Stimulated activated CD8-positive, alpha-beta memory T cell treated with anti-CD3 and anti-CD28 coated beads, Interleukin-7, amount 100 ng/mL, for 4 hours (primary cell): ENCODE measurements at places on chromosomes 7 and 10.

DNA sequence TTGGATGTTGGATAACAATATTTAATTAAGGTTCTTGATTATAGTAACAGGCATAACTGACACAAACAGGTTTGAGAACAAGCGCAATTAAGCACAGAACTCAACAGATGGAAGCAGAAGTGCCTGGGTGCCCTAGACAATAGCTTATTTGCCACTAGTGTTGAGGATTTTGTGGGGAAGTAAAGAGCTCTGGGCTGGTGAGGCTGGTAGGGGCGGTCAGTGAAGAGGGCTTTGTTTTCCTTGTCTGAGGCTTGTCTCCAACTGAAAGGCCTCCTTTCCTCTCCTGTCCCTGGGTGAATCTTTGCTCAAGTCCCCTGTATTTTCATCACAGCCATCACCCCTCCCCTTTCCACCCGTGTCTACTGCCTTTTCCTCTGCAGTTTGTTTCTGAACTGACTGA lies 104.6 kb downstream of the KAT6B start:
- no peak for DNase-seq

DNA sequence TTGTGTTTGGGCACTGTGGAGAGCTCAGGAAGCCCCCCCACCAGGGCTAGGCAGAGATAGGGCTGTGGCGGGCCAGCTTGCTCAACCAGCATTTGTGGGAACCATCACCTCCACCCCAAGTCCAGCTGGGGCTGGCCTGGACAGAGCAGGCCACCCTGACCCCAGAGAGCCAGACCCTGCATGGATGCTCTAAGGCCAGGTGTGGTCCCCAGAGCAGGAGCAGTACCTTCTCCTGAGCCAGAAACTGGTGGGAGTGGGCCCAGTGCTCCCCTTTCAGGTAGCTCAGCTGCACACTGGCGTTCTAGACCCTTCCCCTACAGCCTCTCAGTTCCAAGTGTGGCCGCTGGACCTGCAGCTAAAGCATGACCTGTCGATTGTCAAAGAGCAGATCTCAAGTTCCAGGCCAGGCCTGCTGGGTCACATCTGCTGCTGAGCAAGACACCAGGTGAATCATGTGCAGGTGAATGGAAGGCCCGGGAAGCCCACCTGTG lies 57.2 kb downstream of the RASGEF1A start:
- DNase-seq, result no peak

DNA sequence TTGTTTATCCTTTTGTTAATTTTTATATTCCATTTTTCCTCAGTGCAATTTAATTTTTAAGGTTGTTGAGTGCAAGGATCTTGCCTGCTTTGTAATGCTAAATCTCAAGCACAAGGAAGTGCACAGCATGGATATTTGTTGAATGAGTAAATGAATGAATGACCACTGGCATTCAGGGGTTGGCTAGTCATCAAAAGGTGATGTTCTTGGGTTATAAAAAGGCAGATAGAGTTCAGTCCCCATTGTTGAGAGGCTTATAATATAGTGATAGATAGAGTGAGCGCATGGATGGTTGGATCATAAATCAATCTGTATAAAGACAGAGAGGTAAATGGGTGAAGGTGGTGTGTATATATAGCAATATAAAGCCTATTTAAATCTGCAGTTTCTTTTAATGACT lies 193.2 kb upstream of the KLF6 start:
- no peak for DNase-seq

GRCh38 chr10:77177589-77177988 lies 460.0 kb downstream of the KCNMA1 start:
- no peak for DNase-seq

DNA sequence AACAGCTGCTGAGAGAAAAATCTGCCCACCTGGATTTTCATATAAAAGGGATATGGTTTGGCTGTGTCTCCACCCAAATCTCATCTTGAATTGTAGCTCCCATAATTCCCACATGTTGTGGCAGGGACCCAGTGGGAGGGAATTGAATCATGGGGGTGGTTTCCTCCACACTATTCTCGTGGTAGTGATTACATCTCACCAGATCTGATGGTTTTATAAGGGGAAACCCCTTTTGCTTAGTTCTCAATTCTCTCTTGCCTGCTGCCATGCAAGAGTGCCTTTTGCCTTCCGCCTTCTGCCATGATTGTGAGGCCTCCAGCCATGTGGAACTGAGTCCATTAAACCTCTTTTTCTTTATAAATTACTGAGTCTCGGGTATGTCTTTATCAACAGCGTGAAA lies 20.8 kb upstream of the MKI67 start:
- DNase-seq, result no peak

DNA sequence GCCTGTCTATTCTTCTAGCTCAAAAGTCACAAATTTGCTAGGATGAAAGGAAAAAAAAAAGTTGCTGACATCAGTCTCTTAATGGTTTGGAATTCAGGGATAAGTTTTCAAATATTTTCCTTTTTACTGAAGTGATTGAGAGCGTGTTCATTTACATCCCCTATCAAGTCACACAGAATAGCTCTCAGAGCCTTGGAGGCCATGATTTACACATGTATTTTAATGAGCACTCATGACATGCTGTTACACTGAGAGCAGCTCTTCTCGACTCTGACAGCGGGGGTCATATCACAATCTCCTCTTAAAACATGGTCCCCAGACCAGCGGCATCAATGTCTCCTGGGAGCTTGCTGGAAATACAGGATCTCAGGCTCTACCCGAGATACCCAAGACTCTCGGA lies 232.7 kb downstream of the POU6F2 start:
- no peak for DNase-seq

DNA sequence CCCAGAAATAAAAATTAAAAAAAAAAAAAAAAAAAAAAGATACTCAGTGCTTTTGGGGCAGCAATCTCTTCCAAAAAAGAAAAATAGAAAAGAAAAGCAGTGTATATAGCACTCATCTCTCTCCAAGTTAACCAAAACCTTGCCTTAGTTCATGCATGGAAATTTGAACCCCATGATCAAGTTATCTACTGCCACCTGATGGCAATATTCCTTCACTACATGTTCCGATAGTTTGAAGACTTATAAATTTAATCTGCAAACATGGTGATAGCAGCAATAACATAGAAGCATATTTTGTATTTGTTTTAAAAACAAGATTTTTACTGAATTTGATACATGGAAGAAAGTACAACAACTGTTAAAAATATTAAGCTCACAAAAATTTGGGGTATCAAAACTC lies 48.6 kb upstream of the SLIT1 start:
- no peak for DNase-seq

GRCh38 chr7:70595755-70596597 lies 536.0 kb upstream of the GALNT17 start:
- DNase-seq, result no peak

DNA sequence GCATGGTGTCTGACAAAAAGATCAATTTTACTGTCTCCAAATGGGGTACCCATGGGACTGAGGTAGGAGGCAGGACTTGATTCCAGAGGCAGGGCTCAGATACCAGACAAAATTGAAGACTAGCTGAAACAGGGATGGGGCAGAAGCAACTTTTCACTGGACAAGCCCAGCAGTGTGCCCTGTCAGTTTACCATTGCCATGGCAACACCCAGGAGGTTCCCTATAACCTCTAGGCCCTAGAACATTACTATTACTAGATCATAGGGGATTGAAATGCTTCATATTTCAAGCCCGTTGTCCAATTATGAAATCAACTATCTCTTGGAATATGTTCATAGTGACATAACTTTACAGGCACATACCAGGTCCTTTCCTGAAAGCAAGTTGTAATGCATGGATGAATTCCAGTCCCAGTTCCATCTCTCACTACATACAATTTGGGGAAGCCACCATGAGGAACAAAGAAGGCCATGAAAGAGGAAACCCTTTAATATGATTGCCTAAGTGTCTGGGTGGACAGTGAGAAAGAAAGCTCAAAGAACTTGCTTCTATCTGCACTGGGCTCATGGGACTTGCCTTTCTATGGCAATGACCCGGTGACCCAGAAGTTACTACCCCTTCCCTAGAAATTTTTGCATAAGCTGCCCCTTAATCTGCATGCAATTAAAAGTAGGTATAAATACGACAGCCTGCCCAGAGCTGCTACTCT lies 557.9 kb downstream of the KCNMA1 start:
- DNase-seq, result no peak

- no peak for DNase-seq
Measured at GRCh38 chr7:130879191-130879590, 145.2 kb upstream of the KLF14 start.

- no peak for DNase-seq
Measured at GRCh38 chr10:18456984-18457383, 194.4 kb downstream of the NSUN6 start.

GRCh38 chr10:117223693-117224430 lies 17.1 kb upstream of the SLC18A2 start:
- no peak for DNase-seq

DNA sequence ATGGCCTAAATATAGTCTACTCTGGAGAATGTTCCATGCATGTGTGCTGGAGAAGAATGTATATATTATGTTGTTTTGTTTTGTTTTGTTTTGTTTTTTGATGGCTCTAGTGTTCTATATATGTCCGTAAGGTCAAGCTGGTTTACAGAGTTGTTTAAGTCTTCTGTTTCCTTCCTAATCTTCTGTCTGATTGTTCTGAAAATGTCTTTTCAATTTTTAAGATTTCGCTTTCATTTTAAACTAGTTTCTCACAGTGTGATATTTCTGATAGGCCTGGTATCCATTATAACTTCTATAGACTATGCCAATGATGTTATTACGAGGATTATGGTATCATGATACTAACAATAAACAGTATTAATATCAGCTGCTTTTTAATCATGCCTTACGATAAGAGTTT lies 1126.3 kb upstream of the SORCS1 start:
- DNase-seq, result no peak

DNA sequence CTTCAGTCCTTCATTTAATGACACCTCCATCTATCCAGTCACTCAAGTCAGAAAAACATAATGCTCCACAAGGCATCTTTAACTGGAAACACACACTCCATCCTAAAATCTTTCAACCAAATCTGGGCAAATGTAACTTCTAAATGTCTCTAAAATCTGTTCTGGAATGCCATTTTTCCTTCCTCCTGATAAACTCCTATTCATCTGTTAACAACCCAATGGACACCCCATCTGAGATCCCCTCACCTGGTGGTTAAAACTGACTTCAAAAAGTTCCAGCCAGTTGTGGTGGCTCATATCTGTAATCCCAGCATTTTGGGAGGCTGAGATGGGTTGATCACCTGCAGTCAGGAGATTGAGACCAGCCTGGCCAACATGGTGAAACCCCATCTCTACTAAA lies 78.7 kb downstream of the ARHGAP21 start:
- DNase-seq, result no peak

DNA sequence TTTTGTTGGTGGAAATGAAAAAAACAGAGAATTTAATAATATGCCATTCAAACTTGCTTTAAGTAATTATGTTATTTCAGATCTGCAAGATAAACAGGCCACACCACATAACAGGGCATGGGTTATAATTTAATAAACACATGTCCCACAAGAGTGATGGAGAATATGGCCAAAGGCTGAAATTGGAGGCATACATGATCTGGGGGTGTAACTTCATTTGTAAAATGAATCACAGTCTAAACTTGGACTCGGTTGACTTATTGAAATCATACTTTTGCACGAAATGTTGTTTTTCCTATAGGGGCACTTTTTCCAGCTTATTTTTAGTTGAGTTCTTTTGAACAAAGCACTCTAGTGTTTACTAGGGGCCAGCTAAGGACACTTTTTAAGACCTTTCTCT lies 151.6 kb downstream of the TMEM26 start:
- DNase-seq, result no peak

GRCh38 chr7:134667899-134668298 lies 21.2 kb downstream of the BPGM start:
- DNase-seq, result no peak

DNA sequence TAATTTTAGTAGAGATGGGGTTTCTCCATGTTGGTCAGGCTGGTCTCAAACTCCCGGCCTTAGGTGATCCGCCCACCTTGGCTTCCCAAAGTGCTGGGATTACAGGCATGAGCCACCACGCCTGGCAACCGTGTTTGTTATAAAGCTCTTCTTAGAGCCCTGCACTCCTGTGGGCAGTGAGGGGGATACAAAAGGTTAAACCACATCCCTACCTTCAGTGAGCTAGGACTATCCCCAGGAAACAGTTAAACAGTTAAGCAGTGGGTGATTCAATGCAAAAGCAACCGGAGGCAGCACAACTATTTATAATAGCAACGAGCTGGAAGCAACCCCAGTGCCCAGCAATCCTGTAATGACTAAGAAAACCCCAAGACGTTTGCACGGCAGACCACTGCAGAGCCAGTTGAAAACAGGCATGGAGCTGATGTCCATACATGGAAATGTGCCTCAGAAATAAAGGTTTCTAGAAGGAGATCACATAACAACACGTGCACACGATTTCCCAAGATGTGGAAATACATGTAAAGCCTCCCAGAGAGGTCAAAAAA lies 107.2 kb upstream of the LYZL2 start:
- no peak for DNase-seq

DNA sequence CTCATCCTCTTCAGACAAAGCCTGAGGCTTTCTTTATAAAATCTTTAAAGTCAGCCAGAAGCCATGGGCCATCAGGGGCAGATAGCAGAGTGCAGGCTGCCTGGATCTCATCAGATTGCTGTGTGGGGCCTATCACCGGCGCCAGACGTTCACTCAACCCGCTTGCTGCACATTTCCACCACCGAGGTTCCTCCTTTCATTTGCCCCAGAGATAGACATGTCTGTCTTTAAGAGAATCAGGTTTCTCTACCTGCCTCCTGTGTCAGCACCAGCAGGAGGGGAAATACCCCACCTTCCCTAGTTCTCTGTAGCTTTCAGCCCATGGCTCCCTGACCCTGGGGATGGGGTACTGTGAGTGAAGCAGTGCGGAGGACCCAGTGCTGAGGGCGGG lies 22.0 kb downstream of the SLC18A2 start:
- no peak for DNase-seq
